ENCODE measurements at places on chromosomes 2 and 18. TPM values are rescaled to one million over a fixed set of nuclear protein-coding genes. Genes with fewer than 3 reads are reported as not detected.
A peak's percentile ranks its signal among the peaks of the same experiment; 100 is the strongest.

DNA sequence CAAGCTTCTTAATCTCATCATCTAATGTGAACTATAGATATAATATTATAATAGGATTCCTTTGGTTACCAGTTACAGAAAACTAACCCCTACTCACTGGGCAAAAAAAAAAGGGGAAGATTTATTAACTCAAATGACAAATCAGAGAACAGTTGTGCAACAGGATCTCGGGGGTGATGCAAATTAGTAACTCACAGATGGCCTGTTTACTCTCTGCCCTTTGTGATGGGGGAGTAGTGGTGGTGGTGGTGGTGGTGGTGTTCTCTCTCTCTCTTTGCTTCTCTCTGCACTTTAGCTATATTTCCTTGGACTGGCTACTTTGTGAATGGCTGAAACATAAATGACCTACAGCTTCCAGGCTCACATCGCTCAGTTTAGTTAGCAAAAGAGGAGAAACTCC, 59.0 kb downstream of the TMEM247 start:
- DNase-seq = no peak

LIPG gene
- total RNA-seq = not detected

DNA sequence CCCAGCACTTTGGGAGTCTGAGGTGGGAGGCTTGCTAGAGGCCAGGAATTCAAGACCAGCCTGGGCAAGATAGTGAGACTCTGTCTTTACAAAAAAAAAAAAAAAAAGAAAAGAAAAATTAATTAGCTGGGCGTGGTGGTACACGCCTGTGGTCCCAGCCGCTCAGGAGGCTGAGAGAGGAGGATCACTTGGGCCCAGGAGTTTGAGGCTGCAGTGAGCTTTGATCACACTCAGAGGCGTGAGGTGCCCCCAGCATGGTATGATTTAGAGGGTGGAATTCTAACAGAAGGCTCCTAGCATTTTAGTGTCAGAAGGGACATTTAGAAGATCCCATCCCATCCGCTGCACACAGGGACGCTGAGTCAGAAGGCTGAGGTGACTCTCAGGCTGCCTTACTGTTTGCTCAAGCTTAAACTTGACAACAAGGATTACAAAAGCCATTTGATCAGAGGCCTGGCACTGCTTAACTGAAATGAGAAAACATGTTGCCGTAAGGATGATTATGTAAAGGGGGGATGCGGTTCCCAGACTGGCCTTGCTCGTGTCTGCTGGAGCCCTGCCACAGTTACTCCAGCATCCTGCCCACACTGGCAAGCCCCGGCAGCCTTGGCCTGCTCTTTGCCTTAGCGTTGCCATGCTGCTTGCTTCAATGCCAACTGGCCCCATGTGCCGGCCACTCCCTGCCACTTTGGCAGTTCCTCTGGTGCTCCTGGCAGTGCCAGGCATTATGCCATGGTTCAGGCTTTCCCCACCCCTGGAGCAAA, 45.6 kb upstream of the SLC1A4 start:
- peak; percentile 38 for DNase-seq

BCL2L11 gene
- 8.4 TPM for total RNA-seq

ITGA4 gene
- 3.4 TPM for total RNA-seq

DNA sequence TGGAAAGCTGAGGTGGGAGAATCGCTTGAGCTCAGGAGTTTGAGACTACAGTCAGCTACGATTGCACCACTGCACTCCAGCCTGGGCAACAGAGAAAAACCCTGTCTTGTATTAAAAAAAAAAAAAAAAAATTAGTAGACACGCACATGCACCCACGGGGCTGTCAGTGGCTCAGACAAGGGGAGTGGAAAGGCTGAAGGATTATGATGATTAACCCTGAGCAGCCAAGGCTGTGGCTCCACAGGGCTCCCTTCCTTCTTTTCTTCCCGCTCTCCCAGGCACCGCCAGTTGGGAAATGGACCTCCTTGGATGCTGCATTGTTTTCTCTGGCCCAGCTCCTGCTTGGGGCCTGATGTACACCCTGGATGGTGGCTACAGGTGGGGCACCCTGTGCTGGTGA, 49.0 kb upstream of the RAB6C start:
- DNase-seq = no peak

GRCh38 chr2:197869501-197870111, 65.2 kb downstream of the PLCL1 start:
- no peak for DNase-seq

- DNase-seq = no peak
Observed at GRCh38 chr2:37923308-37924055, 1.6 kb upstream of the RMDN2 start.

KIAA2012 gene
- not detected for total RNA-seq

DNA sequence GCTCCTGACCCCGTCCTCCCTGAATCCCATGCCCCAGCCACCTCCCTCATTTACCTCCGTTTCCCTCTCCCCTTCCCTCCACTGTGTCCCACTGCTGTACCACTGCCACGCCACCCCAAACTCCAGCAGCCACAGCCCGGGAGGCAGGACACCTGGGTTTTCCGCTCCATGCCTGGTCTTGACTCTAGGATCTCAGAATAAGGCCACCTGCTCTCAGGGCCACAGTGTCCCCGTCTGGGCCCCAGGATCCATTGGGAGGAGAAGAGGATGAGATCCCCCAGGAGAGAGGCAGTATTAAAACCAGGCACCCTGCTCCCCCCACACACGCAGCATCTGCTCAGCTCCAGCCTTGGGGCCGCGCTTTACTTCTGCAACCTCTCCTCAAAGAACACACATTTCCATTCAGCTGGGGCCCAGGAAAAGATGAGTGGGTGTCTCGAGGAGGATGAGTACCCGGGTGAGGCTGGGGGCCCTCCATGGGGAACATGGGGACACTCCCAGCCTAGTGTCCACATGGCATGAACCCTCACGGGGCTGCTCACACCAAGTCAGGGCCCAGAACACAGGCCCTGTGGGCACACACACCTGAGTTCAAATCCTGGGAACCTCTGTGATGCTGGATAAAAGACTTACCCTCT, 32.8 kb upstream of the TNS1 start:
- no peak for DNase-seq

DNA sequence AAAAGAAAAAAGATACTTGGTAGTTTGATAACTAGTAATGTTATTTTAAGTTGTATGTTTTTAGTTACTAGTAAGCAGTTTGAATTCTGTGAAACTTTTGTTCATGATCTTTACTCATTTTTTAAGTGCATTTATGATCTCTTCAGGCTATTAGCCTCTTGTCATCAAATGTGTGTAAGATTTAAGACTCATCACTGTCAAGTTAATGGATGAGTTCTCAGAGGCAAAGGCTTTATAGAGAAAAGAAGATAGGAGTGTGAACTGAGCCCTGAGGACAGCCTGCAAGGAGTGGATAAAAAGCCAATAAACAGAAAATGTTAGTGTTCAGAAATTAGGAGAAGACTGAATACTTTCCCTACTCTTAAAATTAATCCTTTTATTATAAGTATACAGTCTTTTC, 13.5 kb downstream of the NDUFV2 start:
- no peak for DNase-seq

DNA sequence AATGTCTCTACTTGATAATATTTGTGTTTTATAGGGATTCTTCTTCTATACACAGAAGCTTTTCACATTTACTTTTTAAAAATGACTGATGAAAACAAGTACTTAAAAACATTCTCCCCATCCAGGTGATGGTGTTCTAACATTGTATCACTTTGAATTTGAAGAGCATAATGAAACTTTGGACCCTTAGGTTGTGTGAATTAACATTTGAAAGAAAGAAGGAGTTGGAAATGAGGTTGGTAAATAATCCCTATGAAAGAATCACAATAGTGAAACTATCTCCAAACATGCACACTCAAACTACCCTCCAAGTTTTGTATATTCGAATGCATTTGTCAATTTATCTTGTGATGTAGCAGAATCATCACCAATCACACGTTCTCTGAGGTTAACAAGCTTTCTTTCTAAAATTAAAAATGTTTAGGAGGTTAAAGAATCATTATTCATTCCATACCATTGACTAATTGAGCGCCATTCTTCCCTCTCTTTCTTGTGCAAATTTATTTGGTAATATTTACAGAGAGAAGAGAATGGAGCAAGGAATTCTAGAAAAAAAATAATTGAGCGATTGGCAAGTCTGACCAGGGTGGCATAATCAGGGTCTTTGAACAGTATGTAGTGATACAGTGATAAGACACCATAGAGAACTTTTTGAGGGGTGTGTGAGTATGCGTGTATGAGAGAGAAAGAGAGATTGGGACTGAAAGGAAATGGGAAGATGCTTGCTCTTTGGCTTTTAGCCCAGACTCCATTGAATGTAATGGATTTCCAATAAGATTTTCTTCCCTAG, 260.0 kb upstream of the NRXN1 start:
- no peak for DNase-seq

DNA sequence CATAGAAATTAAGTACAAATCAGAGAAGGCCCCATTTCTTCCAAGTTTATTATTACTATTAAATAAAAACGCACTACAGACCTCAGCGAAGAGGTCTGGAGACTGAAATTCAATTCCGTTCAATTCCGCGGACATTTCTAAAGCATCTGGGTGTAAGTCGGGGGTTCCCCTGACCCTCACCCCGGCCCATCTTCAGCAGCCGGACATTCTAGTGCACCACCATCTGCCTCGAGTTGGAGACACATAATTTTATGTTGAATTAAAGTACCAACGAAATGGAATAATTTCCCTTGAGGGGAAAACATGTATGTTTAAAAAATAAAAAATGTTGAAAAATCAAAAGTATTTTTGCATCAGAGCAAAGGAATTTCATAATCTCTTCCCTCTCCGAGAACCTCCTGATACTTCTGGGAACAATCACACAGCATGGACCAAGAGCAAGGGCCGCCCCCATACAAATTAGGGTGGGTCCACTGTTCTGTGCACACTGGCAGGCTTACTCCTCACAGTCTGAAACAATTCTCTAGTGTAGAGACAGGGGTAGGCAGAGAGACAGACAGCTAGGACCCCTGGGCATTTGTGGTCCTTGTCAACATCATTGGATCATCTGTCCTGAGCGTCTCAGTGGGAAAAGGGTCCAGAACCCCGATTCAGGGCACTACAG, 29.3 kb downstream of the MBP start:
- DNase-seq = no peak

TLX2 gene
- not detected for total RNA-seq
